ENCODE measurements at places on chromosomes 7 and 10.
A peak's percentile ranks its signal among the peaks of the same experiment; 100 is the strongest.

GRCh38 chr10:69412232-69412790 is 4.4 kb downstream of the TACR2 start:
- no peak for DNase-seq

DNA sequence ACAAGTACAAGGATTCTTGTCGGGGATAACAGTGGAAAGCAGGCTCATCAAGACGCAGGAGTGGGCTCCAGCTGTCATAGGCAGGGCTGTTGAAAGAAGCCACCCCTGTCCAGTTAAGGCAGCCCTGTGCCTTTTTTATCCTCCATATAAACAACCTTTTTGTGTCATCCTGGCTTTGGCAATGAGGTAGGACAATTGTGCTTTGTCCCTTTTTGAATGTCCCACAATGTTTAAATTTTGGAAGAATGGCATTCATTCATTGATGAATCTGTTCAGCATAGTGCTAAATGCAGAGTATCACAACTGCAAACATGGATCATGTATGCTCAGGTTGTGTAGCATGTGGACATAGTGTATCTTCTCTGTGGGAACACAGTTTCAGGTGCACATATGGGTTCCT is 66.7 kb downstream of the UBE3C start:
- no peak for DNase-seq

- DNase-seq: no peak
Observed at GRCh38 chr7:98826387-98826786, 43.4 kb downstream of the TMEM130 start.

- peak; percentile 15 for DNase-seq
Observed at GRCh38 chr10:8840356-8840755, 785.9 kb downstream of the GATA3 start.

DNA sequence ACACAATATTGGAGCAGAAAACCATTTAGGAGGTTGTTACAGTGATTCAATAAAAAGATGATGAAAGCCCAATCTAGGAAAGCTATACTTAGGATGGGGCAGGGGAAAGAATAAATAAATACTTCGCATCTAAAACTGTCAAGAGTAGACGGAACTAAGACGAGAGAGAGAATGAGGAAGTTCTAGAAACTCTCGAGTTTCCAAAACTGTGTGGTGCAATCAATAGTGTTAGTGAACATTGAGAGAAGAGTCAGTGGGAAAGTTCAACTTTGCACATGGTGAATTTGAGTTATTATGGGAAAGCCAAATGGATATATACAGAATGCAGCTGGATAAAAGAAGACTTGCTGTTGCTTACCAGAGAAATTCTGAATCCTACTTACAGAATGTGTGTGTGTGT is 133.8 kb upstream of the MEOX2 start:
- no peak for DNase-seq

DNA sequence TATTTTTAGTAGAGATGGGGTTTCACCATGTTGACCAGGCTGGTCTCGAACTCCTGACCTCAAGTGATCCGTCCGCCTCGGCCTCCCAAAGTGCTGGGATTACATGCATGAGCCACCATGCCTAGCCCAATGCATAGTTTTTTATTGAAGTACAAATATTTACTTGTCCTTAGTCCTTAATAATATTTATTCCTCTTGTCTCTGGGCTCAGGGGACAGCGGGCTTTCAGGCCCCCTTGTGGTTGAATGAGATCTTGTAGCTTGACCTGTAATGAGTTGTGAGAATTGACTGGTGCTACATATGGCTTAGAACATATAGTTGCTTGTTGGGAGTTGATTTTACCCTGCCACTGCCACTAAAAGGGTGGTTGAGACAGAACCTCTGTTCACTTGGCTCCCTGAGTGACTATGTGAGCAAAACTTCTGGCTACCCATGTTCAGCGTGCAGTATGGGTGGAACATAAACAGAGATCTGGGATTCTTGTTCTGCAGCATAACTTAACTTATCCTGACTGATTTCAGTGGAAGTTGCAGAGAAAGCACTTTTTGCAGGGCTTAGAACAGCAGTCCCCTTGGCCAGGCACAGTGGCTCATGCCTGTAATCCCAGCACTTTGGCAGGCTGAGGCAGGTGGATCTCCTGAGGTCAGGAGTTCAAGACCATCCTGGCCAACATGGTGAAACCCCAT is 14.9 kb downstream of the CCL26 start:
- DNase-seq: no peak

GRCh38 chr10:23478570-23478969 is 39.7 kb downstream of the OTUD1 start:
- DNase-seq: no peak

GRCh38 chr7:50399206-50399605 is 50.9 kb downstream of the FIGNL1 start:
- DNase-seq: no peak

DNA sequence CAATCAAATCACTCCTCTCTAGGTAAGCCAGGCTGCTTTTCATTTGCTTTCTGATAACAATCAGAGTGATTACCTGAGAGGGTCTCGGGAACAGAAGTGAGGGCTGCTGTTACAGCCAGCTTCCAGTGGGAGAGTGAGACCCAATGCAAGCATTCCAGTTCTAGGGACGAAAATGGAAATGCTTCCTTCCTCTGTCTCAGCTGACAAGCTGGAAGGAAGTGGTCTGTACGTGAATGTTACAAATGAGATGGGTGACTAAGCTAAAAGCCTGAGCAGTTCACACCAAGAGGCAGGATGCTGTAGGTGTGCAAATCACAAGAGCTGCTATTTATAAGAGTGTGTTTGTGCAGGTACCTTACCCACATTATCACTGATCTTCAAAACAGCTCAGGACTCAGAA is 772.4 kb downstream of the GRID1 start:
- DNase-seq: no peak

DNA sequence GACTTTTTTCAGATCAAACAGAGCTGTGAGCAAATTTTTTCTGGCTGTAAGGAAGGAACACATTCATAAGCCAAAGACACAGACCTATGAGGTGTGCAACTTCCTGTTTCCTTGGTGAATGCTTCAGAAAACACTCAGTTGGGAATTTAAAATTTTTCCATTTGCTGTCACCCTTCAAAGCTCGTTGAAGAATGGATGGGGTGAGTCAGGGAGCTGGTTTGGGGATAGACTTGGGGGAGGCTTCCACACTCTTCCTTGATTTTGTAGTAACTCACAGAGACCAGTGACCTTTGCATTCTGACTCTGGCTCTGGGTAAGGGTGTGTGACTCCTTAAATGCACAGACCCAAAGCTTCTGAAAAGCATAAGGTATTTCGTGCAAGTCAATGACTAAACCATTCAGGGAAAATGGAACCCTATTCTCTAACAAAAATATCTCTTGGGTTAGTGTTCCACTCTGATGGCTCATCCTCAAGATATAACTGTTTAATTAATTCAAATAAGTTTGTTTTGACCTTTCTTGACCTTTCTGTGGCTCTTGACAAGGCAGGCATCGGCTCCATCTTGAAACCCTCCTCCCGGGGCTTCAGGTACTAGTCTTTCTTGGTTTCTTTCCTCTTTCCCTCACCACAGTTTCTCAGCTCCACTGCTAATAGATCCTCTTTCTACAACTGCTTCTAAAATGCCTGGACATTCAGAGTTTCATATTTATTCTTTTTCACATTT is 227.8 kb upstream of the INHBA start:
- DNase-seq: no peak

- DNase-seq: no peak
Observed at GRCh38 chr10:91434041-91434440, 23.9 kb downstream of the HECTD2 start.

GRCh38 chr7:90625051-90625450 is 28.9 kb downstream of the CDK14 start:
- no peak for DNase-seq

- no peak for DNase-seq
Observed at GRCh38 chr10:67587771-67588170, 108.2 kb downstream of the CTNNA3 start.

DNA sequence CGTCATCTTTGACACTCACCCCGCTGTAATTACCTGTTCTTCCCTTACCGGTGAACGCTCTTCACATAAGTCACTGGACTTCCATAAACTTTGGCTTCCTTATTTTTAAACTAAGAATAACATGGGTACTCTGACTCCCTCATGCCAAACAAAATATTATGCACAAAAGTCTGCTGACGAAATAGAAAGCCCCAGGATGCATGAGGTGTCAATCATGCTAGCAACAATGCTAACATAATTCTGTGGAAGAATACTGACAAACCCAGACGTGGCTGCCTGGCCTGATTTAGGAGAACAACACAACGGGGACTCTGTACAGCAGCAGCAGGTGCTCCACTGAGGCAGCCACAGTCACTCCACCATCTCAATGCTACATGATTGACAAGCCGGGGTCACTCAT is 137.5 kb downstream of the CCDC71L start:
- no peak for DNase-seq

DNA sequence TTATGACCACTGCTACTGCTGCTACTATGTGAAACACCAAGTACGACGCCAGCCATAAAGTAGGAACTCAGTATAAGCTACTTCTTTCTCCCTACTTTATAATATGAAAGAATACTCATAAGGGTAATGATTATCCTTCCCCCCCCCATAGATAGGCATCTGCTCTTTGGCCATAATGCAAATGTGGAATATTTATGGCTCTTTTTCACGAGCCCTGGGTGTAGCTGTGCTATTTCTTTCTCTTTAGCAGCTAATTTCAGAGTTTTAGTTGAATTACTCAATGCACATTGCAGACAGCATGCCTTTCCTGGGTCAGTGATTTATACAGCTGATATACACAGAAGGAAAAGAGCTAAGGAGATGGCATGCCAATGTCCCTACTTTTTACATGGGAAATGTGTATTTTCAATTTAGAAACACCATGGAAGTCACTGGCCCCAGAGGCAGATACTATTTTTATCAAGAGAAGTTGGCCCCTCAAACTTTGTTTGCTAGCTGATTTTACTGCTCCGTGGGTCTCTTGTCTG is 234.1 kb upstream of the KIAA1217 start:
- DNase-seq: no peak

DNA sequence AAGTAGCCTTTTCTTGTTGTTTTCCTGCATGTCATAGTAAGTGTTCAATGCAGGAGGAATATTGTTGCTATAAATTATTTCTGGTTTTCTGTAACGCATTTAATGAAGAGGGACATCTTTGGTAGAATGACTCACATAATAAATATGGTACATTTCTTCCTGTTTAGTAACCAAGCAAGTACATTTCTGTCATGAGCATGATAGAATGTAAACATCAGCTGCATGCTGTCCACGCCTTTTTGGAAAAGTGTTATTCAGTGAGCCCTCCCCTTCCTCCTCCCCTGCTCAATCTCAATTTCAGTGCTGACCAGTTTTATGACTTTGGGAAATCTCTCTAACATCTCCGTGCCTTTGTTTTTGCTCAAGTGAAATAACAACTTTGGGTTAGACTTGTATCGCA is 664.0 kb downstream of the XPNPEP1 start:
- no peak for DNase-seq

GRCh38 chr7:87004956-87005355 is 54.5 kb downstream of the ELAPOR2 start:
- DNase-seq: no peak

DNA sequence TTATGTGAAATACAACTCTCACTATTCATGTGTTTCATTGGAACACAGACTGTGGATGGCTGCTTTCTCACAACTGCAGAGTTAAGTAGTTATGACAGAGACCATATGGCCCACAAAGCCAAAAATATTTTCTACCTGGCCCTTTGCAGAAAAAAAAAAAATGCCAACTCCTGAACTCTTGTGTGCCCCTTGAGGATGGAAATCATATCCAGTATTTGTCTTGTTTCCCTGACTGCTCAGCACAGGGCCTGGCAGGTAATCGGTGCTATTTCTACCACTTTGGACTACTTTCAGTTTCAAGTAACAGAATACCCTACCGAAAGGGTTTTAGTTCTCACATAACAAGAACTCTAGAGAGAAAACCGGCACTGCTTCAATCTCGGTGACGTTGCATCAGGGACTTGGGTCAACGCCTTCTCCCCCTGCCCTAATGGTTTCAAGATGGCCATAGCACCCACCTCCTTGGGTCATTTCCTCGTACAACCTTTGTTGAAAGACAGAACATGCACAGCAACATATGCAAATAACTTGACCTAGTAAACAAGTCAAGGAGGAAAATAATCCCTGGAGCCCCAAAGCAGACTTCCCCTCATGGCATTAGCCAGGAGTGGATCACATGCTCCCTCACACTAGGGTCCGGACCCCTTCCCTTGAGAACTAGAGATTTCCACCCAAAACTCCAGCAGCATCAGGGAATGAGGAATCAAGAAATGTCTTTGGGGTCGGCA is 11.8 kb upstream of the GPNMB start:
- no peak for DNase-seq

DNA sequence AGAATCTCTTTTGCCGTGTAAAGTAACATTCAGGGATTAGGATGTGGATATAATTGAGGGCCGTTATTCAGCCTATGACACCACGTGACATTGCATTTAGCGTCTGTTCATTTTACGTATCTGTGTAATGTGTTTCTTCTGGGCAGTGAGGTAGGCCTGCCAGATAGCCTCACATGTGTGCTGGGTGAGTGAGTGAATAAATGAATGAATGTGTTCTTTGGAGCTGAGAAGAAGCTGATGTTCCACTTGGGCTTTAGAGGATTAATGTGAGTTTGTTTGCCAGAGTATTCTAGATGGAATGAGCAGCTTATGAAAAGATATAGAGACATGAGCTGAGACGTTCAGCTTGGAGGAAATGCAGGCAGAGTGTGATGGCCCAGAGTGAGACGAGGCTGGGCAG is 55.0 kb downstream of the MINDY4 start:
- no peak for DNase-seq

GRCh38 chr10:10911471-10911921 is 106.2 kb upstream of the CELF2 start:
- peak; percentile 72 for DNase-seq

All from left ventricle myocardium superior (tissue), 1 donor.